ENCODE measurements at places on chromosomes 16 and 17. TPM values are rescaled to one million over a fixed set of nuclear protein-coding genes. Genes with fewer than 3 reads are reported as not detected.

The BOLA2B gene
- total RNA-seq = 4.7 TPM

The SPN gene
- 0.26 TPM for total RNA-seq

The CDRT15 gene
- not detected for total RNA-seq

The CD79B gene
- total RNA-seq = 0.29 TPM

The TP53TG3D gene
- total RNA-seq = 3.8 TPM

The OR2C1 gene
- total RNA-seq = not detected

The SLFN14 gene
- not detected for total RNA-seq

The MLST8 gene
- 17.9 TPM for total RNA-seq

The SLC5A10 gene
- total RNA-seq = not detected

- DNase-seq = peak; percentile 73
Observed at GRCh38 chr17:44360826-44361225, 2.8 kb downstream of the FAM171A2 start.

DNA sequence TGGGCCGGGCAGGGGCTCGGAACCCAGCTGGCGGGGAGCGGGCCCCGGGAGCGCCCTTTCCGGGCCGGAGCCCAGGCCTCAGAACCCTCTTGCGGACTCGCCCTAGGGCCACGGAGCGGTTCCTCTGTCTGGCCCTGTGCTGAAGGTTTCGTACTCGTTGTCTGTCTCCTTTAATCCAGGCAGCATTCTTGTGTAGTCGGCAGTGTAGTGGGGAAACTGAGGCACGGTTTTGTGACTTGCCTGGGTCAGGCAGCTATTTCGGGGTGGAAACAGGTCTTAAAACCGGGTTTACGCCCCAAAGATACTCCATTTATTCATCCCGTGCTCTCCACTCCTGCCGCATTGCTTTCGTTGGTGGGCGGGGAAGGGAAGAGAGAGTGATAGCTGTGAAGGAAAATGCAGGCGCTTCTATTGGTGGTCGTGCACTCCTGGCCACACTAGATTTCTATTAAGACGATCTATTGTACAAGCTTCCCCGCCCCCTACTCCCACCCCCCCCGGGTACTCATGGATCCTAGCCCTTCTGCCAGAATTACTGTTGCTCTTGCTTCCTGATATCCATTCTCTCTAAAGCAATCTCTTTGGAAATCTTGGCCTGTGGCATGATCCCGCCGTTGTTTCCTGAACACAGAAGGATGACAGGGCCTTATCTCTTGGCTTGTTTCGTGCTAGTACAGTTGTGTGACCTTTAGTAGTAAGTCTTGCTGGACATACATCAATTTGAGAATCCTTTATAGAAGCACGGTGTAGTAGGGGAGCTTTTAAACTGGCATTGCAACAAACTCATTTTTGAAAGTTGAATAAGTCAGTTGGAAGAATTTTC, 751 bp downstream of the DCAF7 start:
- no peak for DNase-seq

DNA sequence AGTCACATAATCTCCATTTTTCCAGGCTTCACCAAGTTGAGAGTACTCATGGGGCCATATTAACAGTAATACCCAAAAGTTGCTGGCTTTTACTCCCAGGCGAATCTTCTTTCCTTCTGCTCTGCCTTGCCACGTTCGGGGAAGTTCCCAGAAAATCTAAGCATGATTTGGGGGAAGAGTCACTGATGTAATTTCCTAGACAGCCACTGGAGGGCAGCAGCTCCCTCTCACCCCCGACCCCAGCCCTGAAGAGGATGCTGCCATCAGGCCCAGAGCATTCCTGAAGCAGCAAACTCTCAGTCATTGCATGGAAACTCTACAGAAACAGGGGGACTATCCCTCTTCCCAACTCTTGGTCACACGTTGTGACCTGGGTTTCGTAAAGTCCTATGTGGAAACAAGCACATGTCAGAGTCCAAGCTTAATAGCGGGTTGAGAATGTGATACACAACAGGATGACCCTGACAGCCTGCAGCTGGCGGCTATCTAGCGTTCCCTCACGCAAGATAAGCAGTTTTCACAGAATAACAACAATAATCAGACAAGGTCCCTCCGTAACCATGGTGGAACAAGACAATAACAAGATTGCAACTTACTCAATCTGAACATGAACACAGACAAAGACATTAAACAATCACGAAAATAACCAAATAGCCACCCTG, 43.8 kb upstream of the DHX40 start:
- DNase-seq = peak; percentile 36

DNA sequence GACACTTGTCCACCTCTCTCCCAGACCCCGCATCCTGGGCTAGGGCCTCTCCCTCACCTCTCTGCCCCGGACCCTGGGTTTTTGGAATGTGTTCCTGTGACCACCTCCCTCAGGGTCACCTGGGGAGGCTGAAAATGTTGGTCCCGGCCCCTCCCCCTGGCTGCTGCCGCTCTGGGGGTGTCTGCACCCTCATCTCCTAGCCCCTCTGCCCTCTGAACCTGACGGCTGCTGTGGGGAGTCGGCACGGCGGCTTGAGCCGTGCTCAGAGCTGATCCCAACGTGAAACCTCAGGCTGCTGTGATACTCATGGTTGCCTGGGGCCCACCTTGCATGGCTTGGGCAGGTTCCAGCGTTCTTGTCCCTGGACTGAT, 42.8 kb downstream of the ADCY7 start:
- DNase-seq = no peak

DNA sequence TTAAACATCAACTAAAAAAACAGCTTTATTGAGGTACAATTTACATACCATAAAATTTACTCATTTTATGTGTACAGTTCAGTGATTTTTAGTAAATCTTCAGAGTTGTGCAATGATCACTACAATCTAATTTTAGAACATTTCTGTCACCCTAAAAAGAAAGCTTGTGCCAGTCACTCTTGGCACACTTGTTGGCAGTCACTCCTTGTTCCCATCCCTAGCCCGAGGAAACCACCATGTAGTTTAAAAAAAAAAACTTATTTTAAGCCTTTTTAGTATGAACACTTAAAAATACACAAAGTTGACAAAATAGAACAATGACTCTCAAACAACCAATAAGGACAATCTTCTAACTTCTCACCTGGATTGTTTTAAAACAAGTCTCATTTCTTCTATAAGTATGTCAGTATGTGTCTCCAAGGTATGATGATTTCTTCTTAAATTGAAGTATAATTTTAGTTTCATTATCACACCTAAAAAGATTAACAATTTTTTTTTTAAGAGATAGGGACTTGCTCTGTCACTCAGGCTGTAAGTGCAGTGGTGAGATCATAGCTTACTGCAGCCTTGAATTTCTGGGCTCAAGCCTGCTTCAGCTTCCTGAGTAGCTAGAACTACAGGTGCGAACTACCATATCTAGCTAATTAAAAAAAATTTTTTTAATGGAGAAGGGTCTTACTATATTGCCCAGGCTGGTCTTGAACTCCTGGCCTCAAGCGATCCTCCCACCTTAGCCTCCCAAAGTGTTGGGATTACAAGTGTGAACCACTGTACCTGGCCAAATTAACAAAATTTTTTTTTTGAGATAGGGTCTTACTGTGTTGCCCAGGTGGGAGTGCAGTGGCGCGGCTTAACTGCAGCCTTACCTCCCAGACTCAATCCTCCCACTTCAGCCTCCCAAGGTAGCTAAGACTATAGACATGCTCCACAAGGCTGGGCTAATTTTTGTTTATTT, 53.2 kb downstream of the PPM1E start:
- DNase-seq = no peak

- DNase-seq = no peak
Observed at GRCh38 chr16:23110257-23110899, 38.9 kb downstream of the USP31 start.

- no peak for DNase-seq
Observed at GRCh38 chr16:77569406-77569805, 134.6 kb upstream of the ADAMTS18 start.

DNA sequence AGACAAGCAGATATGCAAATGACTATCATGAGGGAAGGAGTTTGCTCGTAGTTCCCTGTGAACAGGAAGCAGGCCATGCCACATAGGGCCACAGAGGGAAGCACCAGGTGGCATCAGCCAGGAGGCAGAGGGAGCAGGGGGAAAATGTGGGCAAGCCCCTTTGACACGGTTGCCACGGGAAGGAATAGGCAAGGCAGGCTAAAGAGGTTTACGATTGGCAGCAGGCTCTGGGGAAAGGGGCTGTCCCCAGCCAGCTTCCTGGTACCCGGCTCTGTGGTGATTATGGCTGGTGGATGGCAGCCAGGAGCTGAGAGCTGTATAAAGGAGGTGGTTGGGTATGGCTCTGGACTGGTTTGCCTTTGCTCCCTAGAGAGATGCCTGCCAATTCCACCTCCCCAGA, 848 bp downstream of the CES3 start:
- DNase-seq = no peak
